ENCODE measurements at places on chromosomes 6 and 20. TPM values are rescaled to one million over a fixed set of nuclear protein-coding genes. Genes with fewer than 3 reads are reported as not detected.

Gene OPRM1
- total RNA-seq: not detected

Gene OVOL2
- total RNA-seq: not detected

Gene PRICKLE4
- total RNA-seq: 4.1 TPM

Gene IP6K3
- 0.89 TPM for total RNA-seq

Gene PTK6
- total RNA-seq: not detected

Gene GRM4
- total RNA-seq: not detected

- DNase-seq: no peak
Measured at GRCh38 chr20:54711071-54711470, 235.7 kb downstream of the DOK5 start.

- DNase-seq: no peak
Measured at GRCh38 chr20:48142516-48142773, 357.2 kb upstream of the SULF2 start.

- DNase-seq: no peak
Measured at GRCh38 chr6:5726976-5727718, 279.6 kb downstream of the NRN1 start.

DNA sequence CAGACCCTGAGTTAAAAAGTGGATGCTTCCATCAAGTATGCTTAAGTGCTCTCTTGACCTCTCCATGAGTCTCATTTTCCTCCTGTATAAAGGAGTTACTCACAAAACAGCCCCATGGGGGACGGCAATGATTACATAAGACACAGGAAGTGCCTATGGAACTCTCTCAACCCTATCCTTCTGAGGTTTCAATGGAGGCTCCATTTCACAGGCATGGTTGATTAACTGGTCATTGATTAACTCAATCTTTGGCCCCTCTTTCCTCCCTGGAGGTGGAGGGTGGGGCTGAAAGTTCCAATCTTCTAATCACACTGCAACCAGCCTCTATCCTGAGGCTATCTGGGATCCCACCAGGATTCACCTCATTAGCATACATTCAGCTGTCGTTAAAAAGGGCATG is 29.3 kb downstream of the CST8 start:
- no peak for DNase-seq

DNA sequence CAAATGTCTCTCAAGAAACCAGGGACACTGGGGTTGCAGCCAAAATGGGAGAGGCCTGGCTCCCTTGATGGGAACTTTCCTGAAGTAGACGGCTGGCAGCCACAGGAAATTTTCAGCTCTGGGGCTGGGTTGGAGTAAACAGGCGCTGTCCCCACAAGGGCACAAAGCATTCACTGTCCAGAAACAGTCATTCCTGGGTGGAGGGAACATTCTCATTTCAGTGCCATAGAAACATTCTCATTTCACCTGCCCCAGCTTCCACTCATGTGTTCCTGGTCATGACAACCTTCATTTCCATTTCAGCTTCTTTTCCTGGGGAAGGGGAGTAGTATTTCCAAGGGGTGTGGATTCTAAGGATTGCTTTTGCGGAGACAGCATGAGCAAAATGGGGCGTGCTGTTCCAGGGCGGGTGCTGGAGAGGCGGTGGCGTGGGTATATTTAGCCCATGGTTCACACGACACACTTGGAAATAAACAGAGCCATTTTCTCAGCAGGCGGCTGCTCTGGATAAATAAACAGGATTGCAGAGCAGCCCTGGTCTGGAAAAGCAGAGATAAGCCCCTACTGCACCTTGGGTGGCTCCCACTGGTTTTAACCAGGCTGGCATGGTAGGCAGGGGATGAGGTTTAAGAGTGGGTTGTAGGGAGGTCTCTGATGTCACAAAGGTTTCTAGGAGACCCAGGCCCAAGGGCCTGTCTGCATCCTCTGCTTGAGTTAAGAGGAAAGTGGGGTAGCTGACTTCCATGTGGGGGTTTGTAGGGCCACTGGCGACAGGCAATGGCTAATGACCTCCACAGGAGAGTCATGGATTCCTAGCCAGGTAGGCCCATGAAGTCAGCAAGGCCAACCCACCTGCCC is 32.9 kb downstream of the COX4I2 start:
- no peak for DNase-seq

GRCh38 chr6:158707821-158708195 is 58.0 kb downstream of the SYTL3 start:
- DNase-seq: no peak

DNA sequence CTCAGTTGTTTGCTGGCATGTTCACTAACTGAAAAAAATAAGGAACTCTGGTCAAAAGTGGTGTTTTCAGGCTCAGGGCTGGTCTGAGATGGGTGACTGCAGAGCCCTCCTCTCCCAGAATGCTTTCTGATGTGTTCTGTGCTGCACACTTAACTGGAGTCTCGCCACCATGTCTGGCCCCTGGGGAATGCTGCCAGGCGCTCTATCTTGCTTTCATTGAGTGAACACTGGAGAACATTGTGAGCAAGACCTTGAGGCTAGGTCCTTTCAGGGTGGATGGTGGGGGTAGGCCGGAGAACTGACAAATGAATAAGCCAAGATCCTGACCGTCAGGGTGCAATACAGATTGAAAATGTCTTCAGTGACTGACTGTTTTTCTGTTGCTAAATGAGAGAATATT is 19.5 kb downstream of the PANK2 start:
- DNase-seq: no peak

- peak; percentile 85 for DNase-seq
Measured at GRCh38 chr6:32868257-32868788, 14.3 kb downstream of the PSMB9 start.

GRCh38 chr6:105560611-105561066 is 157.8 kb upstream of the PREP start:
- DNase-seq: no peak

- no peak for DNase-seq
Measured at GRCh38 chr6:168626046-168626602, 185.1 kb downstream of the SMOC2 start.

GRCh38 chr6:2782825-2783187 is 17.6 kb downstream of the WRNIP1 start:
- no peak for DNase-seq

- peak; percentile 74 for DNase-seq
Measured at GRCh38 chr20:19628570-19629134, 129.4 kb upstream of the RIN2 start.

- DNase-seq: no peak
Measured at GRCh38 chr20:43751167-43752050, 24.6 kb upstream of the GTSF1L start.

DNA sequence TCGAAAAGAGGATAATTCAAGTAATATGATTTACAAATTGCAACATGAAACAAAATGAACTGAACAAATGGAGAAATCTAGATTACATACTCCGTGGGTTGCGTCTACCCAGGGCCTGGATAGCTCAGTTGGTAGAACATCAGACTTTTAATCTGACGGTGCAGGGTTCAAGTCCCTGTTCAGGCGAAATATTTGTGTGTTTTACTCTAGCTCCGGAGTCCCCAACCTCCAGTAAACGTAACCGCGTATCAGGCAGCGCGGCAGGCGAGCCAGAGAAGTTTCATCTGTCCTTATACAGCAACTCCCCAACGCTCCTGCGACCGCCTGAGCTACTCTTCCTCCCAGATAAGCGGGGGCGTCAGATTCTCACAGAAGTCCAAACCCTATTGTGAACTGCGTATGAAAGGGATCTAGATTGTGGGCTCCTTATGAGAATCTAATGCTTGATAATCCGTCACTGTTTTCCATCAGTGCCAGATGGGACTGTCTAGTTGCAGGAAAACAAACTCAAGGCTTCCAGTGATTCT is 176.1 kb downstream of the TRIM27 start:
- peak; percentile 5 for DNase-seq
